ENCODE measurements at places on chromosomes 16 and 17.
A peak's percentile ranks its signal among the peaks of the same experiment; 100 is the strongest.

DNA sequence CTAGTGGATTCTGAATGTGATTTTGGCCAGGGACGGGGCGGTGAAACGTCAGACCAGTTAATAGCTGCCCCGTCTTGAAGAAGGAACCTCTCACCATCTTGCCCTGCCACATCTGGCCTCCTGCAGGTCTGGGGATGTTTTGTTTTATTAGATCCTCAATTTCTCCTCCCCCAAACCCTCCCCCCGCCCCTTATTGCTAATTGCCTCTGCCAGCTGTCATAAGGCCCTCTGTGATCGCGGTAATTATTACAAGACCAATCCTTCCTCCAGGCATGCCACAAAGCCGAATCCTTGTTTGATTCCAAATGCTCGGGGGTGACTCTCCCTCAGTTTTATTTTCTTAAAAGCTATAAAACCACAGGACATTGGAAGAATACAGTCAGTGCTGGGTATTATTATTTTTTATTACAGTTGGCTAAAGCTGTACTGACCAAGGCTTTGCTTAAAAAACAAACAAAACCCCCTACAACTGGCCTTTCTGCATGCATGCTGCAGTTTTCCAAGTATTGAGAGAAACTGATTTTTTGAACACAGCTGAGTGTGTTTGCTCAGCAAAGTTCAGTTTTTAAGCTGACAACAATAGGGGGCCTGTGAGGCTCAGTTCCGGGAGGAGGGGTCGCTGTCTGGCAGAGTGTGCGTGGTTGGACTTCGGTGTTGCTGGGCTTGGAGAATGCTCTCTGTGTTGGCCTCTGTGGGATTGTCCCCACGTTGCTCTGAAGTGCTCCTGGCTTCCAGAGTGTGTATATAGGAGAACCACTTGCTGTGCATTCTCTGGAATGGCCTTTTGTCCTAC is 1.7 kb downstream of the KSR1 start:
- no peak for DNase-seq
- peaks cover 8% of the 10 kb centered on the region for H3K27me3 ChIP-seq
- H3K27ac ChIP-seq, result no peak overlapping the region
- peaks cover 12% of the 10 kb centered on the region for H3K4me1 ChIP-seq

GRCh38 chr16:50160495-50161164 is 7.5 kb downstream of the TENT4B start:
- H3K4me1 ChIP-seq, result no peaks in the 10 kb centered on the region
- DNase-seq, result no peak
- no peak overlapping the region for H3K4me3 ChIP-seq
- H3K27me3 ChIP-seq, result no peaks in the 10 kb centered on the region
- no peak overlapping the region for H3K27ac ChIP-seq
- H3K36me3 ChIP-seq, result no peaks in the 10 kb centered on the region

DNA sequence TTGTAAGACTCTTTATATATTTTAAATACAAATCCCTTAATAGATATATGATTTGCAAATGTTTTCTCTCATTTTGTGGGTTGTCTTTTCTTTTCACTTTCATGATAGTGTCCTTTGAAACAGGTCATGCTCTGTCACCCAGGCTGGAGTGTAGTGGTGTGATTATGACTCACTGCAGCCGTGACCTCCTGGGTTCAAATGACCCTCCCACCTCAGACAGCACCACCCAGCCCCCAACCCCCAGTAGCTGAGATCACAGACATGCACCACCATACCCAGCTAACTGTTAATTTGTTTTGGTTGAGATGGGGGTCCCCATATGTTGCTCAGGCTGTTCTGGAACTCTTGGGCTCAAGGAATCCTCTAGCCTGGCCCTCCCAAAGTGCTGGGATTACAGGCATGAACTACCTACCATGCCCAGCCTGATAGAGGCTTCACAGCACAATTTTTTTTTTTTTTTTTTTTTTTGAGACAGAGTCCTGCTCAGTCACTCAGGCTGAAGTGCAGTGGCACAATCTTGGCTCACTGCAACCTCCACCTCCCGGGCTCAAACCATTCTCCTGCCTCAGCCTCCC is 18.5 kb upstream of the TMIGD1 start:
- H3K27ac ChIP-seq, result no peak overlapping the region
- H3K4me3 ChIP-seq, result no peak overlapping the region
- H3K36me3 ChIP-seq, result no peaks in the 10 kb centered on the region
- H3K27me3 ChIP-seq, result no peaks in the 10 kb centered on the region
- H3K4me1 ChIP-seq, result no peaks in the 10 kb centered on the region
- DNase-seq, result no peak

DNA sequence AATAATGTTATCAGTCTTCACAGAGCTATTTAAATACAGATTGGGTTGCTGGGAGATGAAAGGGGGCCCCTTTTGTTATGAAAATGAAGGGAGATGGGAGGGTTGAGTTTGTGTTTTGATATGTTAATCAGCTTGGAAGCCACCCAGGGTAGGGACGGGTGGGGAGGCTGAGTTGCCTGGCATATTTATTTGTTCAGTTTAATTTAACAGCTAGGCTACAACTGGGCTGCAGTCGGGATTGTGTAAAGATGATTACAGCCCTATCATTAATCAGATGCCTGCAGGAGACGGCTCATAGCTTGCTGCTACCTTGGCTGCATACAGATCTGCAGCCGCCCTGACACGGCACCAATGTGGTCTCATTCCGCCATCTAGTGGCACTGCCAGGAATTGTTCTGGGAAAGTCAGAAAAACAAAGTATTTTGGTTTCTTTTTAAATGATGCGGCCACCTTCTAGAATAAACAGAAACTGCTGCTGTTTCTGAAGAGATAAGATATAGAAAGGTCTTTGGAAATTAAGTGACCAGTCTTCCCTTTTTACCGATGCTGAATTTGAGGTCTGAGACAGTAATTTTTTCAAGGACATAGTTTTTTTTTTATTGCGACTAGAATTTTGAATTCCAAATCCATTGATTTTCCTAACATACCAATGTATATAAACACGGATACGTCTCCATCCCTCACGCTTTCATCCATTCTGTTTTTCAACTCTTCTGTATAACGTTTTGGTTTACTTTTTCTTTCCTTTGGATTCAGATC is 458.0 kb upstream of the ASIC2 start:
- H3K4me3 ChIP-seq, result no peak overlapping the region
- DNase-seq, result peak; percentile 89
- H3K27me3 ChIP-seq, result peaks cover 13% of the 10 kb centered on the region
- no peaks in the 10 kb centered on the region for H3K36me3 ChIP-seq
- no peak overlapping the region for H3K27ac ChIP-seq

DNA sequence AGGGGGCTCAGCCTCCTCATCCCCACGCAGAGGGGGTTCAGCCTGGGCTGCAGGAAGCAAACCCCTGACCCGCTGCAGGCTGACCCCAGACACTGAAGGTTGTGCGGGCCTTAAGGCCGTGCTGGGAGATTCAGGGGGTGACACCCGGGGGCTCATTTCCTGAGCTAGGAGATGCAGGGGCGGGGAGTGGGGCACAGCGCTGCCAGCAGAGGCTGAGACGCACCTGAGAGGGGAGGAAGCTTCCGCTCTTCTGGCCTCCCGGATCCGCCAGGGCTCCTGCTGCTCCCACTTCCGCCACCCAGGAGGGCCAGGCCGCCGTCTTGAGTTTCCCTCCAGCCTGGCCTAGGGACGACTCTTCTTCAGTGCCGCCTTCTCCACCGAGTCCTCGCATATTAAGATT is 173.2 kb upstream of the FOXF1 start:
- no peak overlapping the region for H3K4me3 ChIP-seq
- no peaks in the 10 kb centered on the region for H3K36me3 ChIP-seq
- no peaks in the 10 kb centered on the region for H3K27me3 ChIP-seq

DNA sequence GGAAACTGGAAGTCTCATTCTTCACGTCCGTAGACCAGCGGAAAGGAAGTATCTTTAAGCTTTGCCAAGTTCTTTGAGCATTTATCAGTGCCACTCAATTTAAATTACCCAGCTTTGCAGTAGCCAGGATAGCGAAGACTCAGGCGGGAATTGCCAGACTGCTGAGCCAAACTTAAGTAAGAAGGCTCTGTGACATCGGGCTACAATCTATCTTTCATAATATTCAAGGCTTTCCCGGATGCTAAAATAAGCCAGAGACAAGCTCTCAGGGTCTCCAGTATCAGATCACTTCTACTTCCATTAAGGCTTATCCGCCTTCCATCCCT is 436 bp upstream of the BRIP1 start:
- H3K4me3 ChIP-seq, result peak overlapping the region; percentile 94
- no peaks in the 10 kb centered on the region for H3K4me1 ChIP-seq
- DNase-seq, result no peak
- H3K36me3 ChIP-seq, result no peaks in the 10 kb centered on the region
- peak overlapping the region; percentile 67 for H3K27ac ChIP-seq

DNA sequence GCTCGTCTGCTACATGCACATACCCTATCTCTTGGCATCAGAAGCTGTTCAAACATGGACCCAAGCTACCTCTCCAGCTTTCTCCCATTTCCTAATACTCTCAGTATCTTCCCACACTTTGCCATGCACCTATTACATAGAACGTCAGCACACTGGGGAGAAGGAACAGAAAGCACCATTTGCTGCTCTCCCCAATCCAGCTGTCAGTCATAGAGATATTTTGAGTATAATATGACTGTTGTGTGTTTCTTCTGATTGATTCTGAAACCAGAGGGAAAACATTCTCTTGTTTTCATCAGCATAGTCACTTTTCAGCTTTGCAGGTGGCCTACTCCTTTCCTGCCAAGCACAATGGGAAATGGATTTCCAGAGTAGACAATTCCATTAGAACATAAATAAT is 107.1 kb downstream of the ADAMTS18 start:
- H3K27ac ChIP-seq, result no peak overlapping the region
- no peak for DNase-seq

GRCh38 chr17:41800601-41801373 is 11.0 kb downstream of the P3H4 start:
- DNase-seq, result peak; percentile 92
- H3K36me3 ChIP-seq, result peaks cover 3% of the 10 kb centered on the region
- H3K4me1 ChIP-seq, result peaks cover 5% of the 10 kb centered on the region
- H3K27ac ChIP-seq, result 0 out of 2 replicates have a peak overlapping the region, but pooled peaks have one; percentile 1
- peak overlapping the region; percentile 21 for H3K4me3 ChIP-seq

- H3K27ac ChIP-seq, result no peak overlapping the region
- H3K4me1 ChIP-seq, result no peaks in the 10 kb centered on the region
- DNase-seq, result no peak
These were observed 33.4 kb upstream of the CBFA2T3 start for GRCh38 chr16:89010210-89010925.

- no peak overlapping the region for H3K4me3 ChIP-seq
- DNase-seq, result peak; percentile 34
- H3K27ac ChIP-seq, result no peak overlapping the region
These were observed 31.7 kb downstream of the PIK3R6 start for GRCh38 chr17:8835631-8836364.

- no peaks in the 10 kb centered on the region for H3K27me3 ChIP-seq
- H3K36me3 ChIP-seq, result no peaks in the 10 kb centered on the region
- H3K4me1 ChIP-seq, result no peaks in the 10 kb centered on the region
- no peak overlapping the region for H3K4me3 ChIP-seq
- DNase-seq, result no peak
These were observed 9.3 kb downstream of the HS3ST3A1 start for GRCh38 chr17:13592427-13592826.

GRCh38 chr16:87246269-87247065 is 70.7 kb downstream of the C16orf95 start:
- H3K4me1 ChIP-seq, result peaks cover 11% of the 10 kb centered on the region
- no peaks in the 10 kb centered on the region for H3K27me3 ChIP-seq
- no peak for DNase-seq
- no peak overlapping the region for H3K4me3 ChIP-seq
- no peaks in the 10 kb centered on the region for H3K36me3 ChIP-seq
- no peak overlapping the region for H3K27ac ChIP-seq

- H3K36me3 ChIP-seq, result no peaks in the 10 kb centered on the region
- H3K4me3 ChIP-seq, result no peak overlapping the region
- no peaks in the 10 kb centered on the region for H3K4me1 ChIP-seq
- no peak for DNase-seq
- no peak overlapping the region for H3K27ac ChIP-seq
- no peaks in the 10 kb centered on the region for H3K27me3 ChIP-seq
These were observed 15.5 kb downstream of the CES1 start for GRCh38 chr16:55817236-55817912.

DNA sequence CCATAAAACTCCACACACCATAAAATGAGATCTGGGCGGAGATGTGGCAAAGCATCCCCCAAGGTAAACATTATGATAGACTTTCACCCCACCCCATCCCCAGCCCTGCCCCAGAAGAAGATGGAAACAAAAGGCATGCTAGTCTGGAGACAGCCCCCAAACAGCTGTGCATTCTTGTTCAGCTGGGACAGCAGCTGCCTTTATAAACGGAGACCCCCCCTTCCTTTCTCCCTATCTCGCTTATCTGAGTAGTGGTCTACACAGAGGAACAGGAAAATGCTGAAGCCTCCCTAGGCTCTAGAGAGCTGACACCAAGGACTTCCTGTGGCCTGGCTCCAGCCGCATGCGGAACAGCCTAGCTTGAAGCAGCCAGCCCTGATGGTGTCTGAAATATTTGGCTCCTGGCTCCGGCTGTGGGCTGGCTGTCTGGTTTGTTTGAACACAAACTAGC is 190.3 kb upstream of the ANKFN1 start:
- H3K27me3 ChIP-seq, result no peaks in the 10 kb centered on the region
- no peaks in the 10 kb centered on the region for H3K36me3 ChIP-seq
- DNase-seq, result no peak
- no peak overlapping the region for H3K4me3 ChIP-seq

DNA sequence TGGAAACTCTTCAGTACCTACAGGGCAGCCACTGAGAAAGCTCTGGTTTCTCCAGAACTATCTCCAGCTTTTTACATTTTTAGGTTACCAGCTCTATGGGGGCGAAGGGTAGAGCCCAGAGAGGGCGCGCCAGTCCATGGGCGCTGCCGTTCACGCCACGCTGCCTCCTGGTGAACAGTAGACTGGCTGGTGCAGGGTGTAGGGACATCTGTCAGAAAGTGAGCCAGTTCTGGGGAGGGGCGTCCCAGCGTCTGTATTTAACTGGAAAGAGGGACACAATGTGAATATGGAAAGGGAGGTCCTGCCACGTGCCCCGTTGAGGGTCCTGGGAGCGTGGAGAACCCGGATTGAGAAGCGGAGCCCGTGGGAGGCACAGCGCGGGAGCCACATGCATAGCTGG is 16.4 kb upstream of the CLEC18A start:
- no peak overlapping the region for H3K4me3 ChIP-seq
- H3K4me1 ChIP-seq, result no peaks in the 10 kb centered on the region
- H3K27me3 ChIP-seq, result no peaks in the 10 kb centered on the region
- DNase-seq, result no peak
- peaks cover 11% of the 10 kb centered on the region for H3K36me3 ChIP-seq
- H3K27ac ChIP-seq, result no peak overlapping the region

DNA sequence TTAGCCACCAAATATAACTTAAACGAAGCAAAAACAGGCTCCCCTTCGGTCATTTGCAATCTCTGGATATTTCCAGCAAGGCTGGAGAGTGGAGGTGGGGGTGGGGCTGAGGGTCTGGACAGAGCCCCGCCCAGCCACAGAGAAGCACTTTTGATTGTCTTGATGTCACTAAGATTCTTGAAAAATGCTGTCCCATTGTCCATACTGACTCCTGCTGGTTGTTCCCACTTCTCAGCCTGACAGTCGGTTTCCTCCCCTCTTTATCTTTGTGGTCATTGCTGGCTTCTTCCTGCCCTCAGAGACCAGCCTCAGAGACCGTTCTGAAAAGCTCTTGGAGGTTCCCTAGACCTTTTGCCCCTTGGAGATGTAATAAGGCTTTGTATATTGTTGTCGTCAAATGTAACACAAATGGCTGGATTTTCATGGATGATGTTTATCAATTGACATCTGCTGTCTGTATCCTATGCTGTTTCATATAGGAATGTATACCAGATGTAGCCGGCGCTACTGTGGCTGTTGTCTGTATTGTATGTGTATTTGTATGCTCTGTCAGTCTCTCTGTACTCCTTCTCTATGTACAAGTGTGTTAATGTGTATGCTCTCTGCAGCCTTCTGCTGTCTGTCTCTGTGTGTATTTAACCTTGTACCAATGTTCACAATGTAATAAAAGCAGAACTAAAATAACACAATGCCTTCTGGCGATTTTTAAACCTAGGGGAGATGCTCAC is 94.8 kb upstream of the DNAH9 start:
- no peak for DNase-seq
- H3K36me3 ChIP-seq, result no peaks in the 10 kb centered on the region
- no peak overlapping the region for H3K27ac ChIP-seq
- no peak overlapping the region for H3K4me3 ChIP-seq
- H3K27me3 ChIP-seq, result no peaks in the 10 kb centered on the region

Measured in H1 (cell line).